ENCODE measurements at places on chromosomes 4 and X. TPM values are rescaled to one million over a fixed set of nuclear protein-coding genes. Genes with fewer than 3 reads are reported as not detected.

DNA sequence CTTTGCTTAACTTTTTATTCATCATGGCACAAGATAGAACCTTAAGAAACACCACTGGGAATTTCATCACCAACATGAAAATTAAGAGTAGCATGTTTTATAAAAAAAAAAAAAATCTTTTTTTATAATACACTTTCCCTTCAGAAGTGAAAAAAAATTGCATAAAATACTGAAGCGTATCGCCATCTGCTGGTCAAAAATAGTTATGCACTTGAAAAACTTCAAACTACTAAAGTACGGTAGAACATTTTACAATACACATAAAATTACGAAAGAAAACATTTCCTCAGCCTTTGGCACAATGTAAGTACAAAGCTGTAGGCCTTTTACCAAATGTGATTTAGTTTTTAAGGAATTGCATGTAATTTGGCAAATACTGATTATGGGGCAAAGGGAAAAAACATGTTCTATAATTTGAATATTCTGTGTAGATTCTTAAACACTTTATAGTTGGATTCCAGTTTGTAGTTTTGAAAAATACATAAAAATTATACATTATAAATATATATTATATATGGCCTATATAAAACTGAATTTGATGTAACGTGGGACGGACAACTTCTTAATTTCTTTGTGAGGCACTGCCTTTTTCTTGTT is 26.5 kb downstream of the HCCS start:
- H3K27me3 ChIP-seq, result no peaks in the 10 kb centered on the region
- H3K27ac ChIP-seq, result no peak overlapping the region
- H3K36me3 ChIP-seq, result no peaks in the 10 kb centered on the region
- no peaks in the 10 kb centered on the region for H3K4me1 ChIP-seq
- peak; percentile 13 for DNase-seq

GRCh38 chr4:76752861-76753501 is 145.0 kb downstream of the SOWAHB start:
- peak; percentile 64 for DNase-seq
- no peaks in the 10 kb centered on the region for H3K36me3 ChIP-seq
- peak overlapping the region; percentile 6 for H3K27ac ChIP-seq
- no peaks in the 10 kb centered on the region for H3K27me3 ChIP-seq

DNA sequence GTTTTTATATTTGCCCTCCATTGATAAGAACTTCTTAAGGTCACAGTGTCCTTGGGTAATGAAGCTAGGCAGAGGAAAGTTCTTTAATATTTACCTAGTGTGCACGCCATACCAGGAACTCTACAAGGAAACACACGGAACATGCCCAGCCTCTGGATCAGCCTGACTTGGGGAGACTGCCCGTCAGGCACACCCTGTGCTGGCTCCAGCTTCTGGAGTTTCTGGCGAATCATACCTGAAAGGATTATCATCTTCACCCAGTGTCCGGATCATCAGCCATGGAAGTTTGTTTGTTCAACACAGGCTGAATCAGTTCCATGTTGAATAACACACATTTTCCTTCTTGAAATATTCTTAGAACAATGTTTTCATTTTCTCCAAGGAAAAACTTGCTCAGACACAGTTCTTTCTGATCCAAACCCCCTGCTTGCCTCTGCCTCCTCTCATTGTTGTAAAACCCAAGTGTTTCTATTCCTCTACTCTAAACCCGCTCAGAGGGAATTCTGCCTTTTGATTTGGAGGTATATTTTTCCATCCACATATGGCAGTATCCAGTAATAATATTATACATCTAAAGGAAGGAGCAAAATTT is 176.7 kb downstream of the SHROOM3 start:
- no peak for DNase-seq
- H3K4me3 ChIP-seq, result no peak overlapping the region
- H3K27me3 ChIP-seq, result no peaks in the 10 kb centered on the region
- no peaks in the 10 kb centered on the region for H3K4me1 ChIP-seq

The ENPEP gene
- 4.5 TPM for total RNA-seq

The GATA1 gene
- total RNA-seq, result 0.34 TPM

The XAGE2 gene
- not detected for total RNA-seq

The CPZ gene
- not detected for total RNA-seq

All from HCT116 (cell line).